ENCODE measurements at places on chromosomes 3 and 15.

- no peak for DNase-seq
These were observed 78.9 kb downstream of the IQSEC1 start for GRCh38 chr3:12994357-12994606.

- no peak for DNase-seq
These were observed 34.3 kb downstream of the CCDC66 start for GRCh38 chr3:56591262-56591661.

- no peak for DNase-seq
These were observed 1.4 kb downstream of the LRRC31 start for GRCh38 chr3:169868369-169868768.

DNA sequence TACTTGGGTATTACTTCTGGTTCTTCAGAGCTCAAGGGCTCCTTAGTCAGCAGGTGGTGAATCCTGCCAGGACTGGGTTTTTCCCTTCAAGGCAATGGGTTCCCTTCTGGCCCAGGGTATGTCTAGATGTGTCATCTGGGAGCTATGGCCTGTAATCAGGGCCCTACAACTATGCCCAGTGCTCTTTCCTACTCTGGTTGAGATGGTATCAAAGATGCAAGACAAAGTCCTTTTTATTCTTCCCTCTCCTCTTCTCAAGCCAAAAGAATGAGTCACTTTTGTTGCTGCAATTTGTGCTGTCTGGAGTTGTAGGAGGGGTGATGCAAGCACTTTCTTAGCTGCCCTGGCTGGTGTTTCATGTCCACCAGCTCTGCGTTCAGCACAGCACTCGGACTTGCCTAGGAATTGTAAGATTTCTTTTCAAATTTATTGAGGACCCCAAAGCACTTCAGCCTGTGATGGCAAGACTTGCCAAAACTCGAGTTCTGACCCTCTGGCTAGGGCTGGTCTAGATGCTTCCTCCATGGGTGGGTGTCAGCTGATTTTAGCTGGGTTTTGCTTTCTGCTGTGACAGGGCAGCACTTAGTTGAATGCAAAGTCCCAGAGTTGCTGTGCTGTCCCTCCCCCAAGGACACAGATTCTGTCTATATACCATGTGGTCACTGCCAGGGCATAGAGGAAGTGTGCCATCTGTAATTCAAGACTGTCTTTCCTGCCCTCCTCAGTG, 129.2 kb upstream of the CBLB start:
- no peak for DNase-seq

DNA sequence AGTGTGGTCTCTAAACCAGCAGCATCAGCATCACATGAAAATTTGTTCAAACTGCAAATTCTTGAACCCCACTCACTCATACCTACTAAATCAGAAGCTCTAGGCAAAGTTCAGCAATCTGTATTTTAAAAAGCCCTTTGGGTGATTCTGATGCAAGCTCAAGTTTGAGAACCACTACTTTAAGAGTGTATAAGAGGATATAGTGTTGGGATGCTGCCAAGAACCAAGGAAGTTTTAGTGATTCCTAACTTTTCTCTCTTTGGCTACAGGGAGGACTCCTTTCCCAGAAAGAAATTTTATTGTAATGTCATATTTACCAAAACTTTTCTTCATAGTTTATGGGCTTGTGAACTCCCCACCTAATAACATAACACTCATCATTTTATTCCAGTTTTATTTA, 422.2 kb downstream of the TBC1D5 start:
- no peak for DNase-seq

GRCh38 chr15:98063315-98063714, 102.8 kb downstream of the ARRDC4 start:
- DNase-seq: no peak

- DNase-seq: no peak
These were observed 1.1 kb upstream of the WWTR1 start for GRCh38 chr3:149658744-149659497.

GRCh38 chr3:105730801-105731354, 137.9 kb downstream of the CBLB start:
- DNase-seq: no peak

DNA sequence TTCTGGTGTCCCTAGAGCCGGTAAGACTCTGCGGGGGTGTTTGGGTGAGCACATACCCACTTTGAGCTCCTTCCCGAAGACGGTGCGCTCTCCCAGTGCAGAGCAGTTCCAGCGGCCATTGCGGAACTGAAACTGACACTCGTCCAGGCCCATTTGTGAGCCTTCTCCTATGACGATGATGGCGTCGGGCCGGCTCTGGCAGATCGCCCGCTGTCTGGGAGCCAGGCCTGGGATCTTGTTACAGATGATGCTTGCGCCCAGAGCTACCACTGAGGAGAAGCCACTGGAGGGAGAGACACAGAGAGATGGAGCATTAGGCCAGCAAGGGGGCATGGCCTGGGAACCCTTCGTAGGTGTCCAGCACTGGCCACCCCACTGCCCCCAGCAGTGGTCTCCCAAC, 5.0 kb downstream of the WNT7A start:
- no peak for DNase-seq

DNA sequence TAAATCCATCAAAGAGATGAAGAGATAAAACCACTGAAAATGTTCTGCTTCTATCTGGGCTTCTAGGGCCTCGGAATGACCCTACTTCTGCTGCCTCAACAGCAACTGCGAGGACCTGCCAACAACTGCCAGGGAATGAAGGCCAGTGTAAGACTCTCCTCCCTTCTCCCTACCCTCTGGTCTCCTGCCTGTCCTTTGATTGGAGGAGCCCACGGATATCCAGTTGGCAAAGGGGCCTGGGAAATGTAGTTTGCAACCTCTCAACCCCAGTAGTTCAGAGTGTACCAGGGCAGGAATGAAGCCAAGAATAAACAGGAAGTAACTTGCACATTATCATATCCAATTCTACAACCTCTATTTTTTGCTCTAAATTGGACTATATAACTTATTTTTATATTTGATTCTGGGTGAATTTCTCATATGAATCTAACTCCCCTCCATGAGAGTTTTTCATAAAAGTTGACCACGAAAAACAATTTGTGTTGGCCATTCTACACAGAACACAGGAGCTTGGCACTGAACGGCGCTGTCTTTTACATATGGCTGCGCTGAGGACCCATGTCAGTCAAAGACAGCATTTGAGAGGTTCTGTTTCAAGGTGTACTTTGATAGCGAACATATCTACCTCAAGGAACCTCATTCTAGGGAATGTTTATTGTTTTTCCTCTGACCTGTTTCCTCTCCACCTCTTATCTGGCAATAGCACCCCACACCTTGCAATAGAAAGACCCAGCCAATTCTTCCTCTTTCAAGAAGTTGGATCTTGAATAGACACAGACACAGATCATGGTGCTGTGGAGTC, 91.1 kb upstream of the RNF7 start:
- peak; percentile 59 for DNase-seq

- DNase-seq: peak; percentile 38
These were observed at the start of the genes EAF1 and METTL6 for GRCh38 chr3:15427182-15427880. Gene EAF1 (plus strand): TSS chr3:15427598. CDS start chr3:15427780, 182 bp downstream. Gene METTL6 (minus strand): TSS chr3:15427544. CDS start chr3:15426511, 1,033 bp downstream.

- no peak for DNase-seq
These were observed 54.0 kb downstream of the FAM43A start for GRCh38 chr3:194739498-194740284.

DNA sequence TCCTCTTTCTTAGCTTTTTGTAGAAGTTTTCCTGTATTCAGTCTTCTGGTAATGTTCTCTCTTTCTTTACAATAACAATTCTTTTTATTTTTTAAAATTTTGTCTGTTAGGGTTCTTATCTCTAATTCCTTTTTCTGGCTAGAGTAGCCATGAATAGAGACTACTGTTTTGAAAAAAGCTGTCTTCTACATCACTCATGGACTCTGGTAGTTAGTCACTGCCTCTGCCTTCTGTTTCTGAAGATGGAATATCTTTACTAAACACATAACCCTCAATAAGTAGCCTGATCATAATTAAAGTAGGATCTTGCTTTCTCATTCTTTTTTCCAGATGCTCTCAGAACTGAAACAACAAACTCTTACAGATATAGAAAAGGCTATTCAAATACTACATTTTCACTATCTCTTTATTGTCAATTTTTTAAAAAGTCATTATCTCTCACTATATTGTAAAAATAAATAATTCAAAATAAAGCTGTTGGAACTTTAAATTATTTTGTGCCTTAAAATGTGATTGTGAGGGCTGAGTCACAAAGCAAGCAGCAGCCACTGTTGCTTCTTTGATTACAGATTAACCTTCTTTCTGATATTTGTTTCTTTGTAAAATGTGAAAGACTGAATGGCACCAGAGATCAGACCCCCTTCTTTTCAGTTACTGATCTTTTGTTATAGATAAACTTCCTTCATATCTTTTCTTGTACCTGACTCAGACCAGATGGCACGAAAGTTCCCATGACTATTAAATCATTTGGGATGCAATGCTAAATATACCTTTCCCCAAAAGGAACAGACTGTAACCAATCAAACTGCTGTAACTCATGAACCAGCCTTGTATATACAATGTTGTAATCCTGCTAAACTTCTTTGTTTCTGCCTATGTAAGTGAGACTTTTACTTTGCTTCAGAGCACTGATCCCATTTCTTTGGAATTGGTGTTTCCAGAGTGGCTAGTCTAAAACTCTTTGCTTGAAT, 1159.5 kb downstream of the IGSF11 start:
- no peak for DNase-seq

GRCh38 chr3:133895208-133896001, at the start of gene RAB6B:
Gene RAB6B (minus strand): TSS chr3:133895882. CDS start chr3:133895466, 416 bp downstream.
- DNase-seq: no peak

DNA sequence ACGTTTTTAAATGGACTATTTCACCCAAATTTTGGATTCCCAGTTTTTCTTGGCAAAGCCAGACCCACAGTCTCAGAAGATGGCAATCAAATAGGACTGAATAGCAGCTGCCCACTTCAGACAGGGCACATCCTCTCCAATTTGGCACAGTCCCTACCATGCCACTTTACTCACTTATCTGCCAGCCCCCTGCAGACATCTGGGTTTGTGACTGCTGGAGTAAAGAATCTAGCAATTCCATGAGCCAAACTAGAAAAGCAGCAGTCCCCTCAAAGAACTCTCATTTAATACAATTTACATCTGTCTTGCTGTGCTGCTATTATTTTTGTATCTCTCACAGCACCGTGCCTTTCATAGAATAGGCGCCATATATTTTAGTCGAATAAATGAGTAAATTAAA, 16.0 kb upstream of the LRRN1 start:
- DNase-seq: no peak

GRCh38 chr15:43625106-43625505, 6.5 kb upstream of the STRC start:
- DNase-seq: no peak

- DNase-seq: no peak
These were observed 12.0 kb upstream of the CBLB start for GRCh38 chr3:105880681-105881290.

GRCh38 chr15:64045774-64046420, 388 bp downstream of the DAPK2 start:
- DNase-seq: no peak

DNA sequence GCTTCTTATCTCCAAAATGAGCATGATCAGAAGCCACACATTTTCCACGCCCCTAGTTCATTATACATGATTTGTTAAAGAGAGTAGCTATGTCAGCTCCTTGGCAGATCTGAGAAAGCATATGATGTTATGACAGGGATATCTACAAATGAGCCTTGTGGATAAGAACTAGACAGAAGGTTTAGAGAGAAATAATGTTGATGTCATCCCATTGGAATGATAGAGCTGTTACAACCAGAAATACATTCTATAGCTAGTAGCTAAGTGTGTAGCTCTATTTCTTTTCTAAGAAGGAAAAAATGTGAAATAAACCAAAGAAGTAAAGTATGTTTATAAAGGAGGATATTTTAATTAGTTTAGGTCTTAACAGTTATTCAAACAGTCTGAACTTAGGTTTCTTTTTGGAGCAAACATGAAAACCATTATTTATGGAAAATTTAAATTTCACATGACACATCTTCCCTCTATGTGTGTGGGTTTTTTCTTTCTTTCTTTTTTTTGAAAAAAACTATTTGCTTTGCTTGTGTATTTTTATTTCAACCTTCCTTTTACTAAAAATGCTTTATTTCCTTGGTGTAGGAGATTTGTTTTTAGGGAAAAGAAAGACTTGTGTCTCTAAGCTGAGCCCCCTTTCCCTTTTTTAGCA, 167.7 kb downstream of the GHSR start:
- DNase-seq: peak; percentile 98

GRCh38 chr3:64063207-64063982, 40.1 kb upstream of the PSMD6 start:
- no peak for DNase-seq

DNA sequence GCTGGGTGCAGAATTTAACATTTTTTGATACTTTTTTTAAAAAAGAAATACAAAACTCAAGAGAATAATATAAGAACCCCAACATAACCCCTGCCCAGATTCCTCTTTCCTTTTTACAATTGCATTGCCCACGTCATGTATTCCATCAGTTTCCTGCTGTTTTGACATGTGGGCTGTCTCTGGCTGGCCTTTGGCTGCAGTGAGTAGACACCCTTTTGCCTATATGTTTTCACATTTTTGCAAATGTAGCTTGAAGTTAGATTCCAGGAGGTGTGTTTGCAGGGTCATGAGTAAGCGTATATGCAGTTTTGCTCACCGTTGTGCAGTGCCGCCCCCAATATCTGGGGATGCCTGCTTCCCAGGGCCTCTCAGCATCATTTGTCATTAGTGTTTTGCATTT, 28.0 kb upstream of the ATP10A start:
- DNase-seq: no peak

DNA sequence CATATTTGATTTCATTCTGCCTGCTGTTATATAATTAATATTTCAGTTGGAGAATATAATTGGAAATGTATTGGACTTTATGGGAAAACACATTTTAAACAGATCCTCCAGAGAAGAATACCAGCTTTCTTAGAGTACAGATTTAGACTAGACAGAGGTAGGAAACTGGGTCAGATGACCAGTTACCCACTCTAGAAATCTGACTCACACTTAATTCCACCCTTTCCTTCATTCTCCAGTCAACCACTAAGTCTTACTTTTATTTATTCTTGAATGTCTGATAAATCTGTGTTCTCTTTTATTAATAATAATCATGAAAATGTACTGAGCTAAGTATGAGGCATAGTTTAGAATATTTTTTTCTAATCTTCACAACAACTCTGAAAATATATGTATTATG, 110.7 kb downstream of the LRRC49 start:
- DNase-seq: no peak

- no peak for DNase-seq
These were observed 14.8 kb downstream of the MYL3 start for GRCh38 chr3:46848271-46849044.

DNA sequence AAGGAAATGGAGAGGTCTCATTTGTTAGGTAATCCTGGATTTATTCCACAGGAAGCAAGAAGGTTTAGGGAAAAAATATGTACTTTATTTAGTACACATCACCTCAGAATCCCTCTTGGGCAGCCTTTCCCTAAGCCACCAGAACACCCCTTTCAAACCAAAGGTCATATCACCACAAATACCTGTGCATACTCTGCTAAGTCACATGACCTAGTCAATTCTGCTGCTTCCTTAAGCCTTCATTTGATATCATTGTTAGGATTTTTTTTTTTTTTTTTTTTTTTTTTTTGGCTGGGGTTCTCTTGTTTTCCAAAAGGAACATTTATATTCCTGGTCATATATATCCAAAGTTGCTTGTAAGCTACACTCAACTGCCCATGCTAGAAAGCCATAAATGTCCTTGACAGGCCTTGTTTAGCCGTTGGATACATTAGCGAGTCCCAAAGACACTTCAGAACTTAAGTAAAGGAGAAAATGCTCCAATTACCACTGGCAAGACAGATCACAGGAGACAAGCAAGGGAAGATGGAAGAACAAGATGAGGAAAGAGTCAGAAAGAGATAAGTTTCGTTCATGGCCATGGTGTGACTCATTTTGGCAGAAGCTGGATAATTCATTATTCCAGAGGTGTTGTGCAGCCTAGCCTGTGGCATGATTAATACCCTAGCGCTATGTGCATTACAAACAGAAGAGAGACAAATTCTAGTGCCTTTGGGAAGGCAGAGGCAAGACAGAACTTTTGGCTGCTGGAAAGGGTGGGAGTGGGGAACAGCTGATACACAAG, 155.6 kb upstream of the SLC2A2 start:
- peak; percentile 10 for DNase-seq

Data from NCI-H446 treated with DMSO at 0.1 percent for 48 hours (cell line).